ENCODE measurements at places on chromosomes 11 and 22.

- DNase-seq: peak; percentile 14
Measured at GRCh38 chr11:117851106-117851505, 25.4 kb downstream of the FXYD6 start.

DNA sequence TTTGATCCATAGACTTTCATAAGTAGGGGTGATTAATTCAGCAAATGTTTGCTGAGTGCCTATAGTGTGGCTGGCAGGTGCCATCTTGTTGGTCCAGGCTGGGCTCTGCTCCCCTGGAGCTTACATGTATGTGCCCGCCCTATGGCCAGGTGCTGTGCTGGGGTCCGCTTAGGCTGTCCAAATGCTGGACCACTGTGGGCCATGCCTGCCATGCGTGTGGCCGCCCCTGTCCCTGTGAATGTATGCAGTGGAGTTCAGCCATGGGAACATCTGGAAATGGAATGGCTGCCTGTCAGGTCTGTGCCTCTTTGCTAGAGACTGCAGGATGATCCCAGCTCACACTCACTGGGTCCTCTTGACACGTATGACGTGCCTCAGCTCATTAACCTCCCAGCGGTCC lies 594.6 kb downstream of the TBC1D22A start:
- DNase-seq: no peak

DNA sequence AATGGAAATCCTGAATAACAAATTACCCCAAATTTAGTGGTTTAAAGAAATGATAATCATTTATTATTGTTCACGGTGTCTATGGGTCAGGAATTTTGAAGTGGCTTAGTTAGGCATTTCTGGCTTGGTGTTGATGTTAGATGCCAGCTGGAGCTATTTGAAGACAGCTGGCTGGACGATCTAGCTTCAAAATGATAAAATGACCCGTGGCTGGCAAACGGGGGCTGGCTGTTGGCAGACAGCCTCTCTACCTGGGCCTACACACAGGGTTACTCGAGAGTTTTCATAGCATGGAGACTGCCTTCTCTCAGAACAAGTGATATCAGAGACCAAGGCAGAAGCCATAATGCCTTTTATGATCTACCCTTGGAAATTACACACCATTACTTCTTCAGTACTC lies 285.2 kb downstream of the METTL15 start:
- no peak for DNase-seq

- no peak for DNase-seq
Measured at GRCh38 chr11:132022733-132023478, 652.5 kb downstream of the NTM start.

- no peak for DNase-seq
Measured at GRCh38 chr11:34432822-34433221, 5.9 kb upstream of the CAT start.

DNA sequence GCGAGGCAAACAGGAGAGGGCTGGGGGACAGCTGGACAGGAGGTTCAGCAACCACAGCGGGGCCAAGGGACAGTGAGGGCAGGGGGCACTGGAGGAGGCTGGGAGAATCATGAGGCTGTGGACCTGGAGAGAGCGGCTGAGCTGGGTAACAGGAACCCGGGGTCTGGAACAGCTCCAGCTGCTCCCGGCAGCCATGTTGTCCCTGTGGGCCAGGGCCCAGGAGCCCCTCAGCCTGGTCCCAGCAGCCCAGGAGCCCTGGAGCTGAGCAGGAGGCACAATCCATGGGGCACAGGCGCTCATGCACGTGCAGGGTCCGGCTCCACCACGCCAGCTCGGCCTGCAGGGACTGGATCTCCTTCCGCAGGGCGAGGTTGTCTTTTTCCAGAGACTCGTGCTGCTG lies 7.4 kb downstream of the BATF2 start:
- no peak for DNase-seq

DNA sequence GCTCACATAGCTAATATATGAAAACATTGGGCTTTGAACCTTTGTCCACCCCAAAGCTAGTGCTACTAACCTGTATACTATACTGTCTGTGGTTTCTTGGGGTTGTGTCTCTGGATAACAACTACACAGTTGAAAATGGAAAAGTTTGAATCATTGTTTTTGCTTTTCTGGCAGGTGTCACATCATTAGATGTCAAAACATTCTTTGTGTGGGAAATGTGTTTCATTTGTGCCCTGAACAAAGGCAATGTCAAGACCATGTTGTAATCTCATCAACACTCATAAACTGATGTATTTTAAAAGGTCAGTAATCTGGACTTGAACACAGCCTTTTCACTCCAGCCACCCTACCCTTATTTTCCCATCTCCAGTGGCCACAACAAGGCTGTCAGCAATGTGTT lies 16.5 kb downstream of the SYT13 start:
- no peak for DNase-seq

DNA sequence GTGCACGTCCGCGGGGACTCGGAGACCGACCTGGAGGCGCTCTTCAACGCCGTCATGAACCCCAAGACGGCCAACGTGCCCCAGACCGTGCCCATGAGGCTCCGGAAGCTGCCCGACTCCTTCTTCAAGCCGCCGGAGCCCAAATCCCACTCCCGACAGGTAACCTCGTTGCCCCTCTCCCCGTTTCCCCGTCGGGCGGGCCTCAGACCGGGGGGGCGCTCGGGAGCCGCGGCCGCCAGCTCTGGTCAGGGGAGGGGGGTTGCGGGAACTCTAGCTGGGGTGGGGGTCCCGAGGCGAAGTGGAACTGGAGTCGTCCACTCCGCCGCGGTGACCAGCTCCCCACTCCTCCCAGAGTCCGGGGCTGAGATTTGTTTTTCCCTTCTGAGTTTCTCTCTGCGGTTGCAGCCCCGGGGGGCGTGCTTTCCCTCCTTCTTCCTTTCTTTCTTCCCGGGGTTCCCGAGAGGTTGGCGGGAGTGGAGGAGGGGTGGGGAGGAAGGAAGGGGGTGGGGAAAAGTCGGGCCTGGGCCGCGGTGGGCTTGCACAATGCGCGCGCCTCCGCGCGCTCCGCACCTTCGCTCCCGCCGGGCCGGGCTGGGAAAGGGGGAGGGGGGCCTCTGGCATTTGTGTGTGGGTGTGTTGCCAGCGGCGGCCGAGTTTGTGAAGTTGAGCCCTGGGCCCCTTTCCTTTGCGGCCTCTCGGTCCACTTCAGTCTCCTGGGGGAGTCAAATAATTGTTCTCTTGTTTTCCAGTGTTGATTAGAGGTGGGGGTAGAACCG lies 952 bp downstream of the YAP1 start:
- no peak for DNase-seq

DNA sequence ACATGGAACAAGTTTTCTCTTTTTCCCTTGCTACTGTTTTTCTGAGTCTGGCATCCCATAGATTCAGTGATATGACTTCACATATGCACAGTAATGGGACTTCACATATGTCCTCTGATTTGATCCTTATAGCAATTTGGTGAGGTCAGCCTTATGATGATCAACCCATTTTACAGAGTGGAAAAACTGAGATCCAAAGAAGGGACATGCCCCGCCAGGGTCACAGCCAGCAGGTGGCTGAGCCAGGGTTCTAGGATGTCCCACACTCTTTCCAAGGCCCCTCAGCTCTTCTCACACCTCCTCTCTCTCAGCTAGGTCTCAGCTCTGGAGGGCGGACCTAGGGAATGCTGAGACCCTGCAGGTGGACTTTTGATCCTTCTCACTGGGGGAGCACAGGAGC lies 44.3 kb upstream of the CD82 start:
- no peak for DNase-seq

- no peak for DNase-seq
Measured at GRCh38 chr11:71525938-71526495, 1.1 kb upstream of the KRTAP5-7 start.

DNA sequence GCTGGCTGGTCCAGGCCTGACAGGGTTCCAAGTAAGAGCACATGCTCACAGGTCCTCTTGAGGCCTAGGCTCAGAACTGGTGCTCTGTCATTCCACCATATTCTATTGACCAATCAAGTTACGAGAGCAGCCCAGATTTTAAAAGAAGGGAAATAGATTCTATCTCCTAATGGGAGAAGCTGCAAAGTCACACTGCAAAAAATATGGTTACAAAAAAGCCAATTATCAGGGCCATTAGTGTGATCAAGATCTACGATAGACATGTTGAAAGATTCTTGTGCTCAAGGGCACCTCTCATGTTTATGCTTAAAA lies 96.1 kb downstream of the CD44 start:
- DNase-seq: no peak

- DNase-seq: peak; percentile 23
Measured at GRCh38 chr11:105224482-105225253, 85.1 kb upstream of the CARD18 start.

DNA sequence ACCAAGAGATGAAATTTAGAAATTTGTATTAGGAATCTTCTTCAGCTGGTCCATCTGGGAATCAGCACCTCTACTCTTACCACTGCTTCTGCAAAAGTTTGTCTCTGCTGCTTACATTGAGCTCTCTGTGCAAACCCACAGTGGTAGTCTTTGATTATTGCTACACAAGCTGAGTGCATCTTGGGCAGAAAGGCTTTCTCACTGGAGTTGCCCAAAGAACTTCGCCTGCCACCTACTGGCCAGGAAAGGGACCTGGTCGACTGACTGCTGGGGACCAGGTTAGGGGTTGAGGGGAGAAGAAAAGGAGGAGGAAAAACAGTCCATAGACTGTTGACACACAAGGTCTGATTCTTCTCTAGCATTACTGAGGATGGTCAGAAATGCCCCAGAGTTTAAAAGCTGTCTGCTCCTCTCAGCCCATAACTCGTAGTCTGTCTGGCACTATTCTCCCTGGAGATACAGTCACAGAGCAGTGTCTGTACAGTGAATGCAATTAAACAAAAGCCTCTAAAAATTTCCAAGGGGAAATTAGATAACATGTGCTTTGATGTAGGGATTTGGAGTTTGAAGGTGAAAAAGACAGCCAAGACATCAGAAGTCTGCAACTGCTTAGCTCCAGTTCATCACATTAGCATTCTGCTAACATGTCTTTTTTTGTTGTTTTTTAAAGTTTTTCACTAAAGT lies 215.0 kb upstream of the CTSC start:
- DNase-seq: peak; percentile 46

DNA sequence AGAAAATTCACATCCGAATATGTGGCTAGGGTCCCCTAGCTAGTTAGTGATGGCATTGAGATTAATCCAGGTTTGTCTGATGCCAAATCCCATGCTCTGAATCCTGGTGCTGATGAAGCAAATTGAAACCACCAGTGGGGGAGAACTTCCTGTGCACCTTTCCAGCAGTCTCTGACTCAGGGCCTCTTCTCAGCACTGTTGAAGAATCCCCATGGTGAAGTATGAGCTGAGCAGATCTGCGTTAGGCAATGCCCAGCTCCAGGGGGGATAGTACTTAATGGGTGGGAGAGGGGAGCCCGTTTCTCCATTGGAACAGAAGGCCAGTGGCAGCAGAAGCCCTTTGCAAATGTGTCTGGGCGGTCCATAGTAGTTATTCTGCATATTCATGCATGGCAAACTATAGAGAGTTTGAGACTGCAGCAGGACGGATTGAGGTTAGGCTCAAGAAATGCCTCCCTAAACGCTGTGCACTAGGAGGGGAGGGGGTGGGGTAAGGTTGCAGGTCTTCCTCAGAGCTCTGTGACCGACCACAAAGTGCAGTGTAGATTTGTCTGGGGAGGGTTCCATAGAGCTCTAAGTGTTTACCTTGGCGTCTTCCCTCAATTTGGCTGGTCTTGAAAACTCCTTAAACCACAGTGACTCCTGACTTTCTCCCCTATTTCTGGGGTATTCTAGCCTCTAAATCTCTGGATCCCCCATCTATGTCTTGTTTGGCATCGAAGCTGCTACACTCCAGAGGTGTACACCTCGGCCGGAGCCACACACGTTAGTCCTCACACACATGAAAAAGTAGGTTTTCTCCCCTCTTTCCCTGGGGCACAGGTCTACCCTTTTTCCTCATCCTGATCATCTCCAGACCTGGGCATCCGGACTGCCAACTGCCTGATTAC lies 4.8 kb downstream of the POU2F3 start:
- DNase-seq: no peak

GRCh38 chr11:70568814-70569617 lies 170.7 kb downstream of the CTTN start:
- no peak for DNase-seq

GRCh38 chr11:23473782-23474181 lies 613.5 kb upstream of the CCDC179 start:
- no peak for DNase-seq

DNA sequence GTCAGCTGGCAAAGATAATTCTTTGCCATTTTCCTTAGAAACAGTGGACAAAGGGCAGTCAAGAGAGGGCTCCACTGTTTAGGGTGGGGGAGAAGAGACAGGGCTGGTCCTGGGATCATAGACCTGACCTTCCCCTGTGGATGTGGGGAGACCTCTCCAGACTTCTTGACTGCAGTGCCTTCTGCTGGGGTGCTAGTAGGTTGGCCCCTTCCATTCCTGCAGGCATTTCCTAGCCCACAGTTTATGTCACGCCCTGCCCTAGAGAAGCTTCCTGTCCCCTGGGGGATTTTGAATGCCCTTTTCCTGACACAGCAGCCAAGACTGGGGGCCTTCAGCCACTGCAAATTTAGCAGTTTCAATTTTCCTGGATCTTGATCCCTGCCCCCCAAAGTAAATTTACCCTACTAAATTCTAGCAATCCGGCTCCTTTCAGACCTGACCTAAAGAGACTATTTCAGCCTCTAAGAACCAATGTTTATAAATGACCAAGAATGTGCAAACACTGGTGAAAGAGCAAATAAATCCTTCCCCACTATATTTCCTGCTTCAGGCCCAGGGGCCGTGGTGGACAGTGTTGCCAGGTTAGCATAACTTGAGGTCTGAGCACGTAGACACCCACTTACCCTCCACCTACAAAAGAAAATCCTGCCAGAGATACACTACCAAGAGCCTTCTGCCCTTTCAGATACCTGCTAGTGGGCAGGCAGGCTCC lies 58.4 kb downstream of the PPFIBP2 start:
- DNase-seq: no peak

DNA sequence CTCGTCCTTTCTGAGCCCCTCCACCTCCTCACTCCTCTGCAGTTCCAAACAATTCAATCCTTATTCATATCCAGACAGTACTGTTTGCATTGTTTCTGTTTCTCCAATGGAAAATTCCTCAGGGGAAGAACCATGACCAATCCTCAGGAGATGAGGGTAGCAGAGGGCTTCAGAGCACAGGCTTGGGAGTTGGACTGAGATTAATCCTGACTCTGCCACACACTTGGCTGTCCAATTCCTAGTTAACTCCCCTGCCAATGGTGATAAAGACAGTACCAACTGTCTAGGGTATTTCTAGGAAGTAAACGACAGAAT lies 58.0 kb downstream of the MICAL3 start:
- no peak for DNase-seq

- peak; percentile 20 for DNase-seq
Measured at GRCh38 chr22:40855071-40855978, 1.1 kb downstream of the ST13 start.

GRCh38 chr11:15737320-15737719 lies 619.0 kb downstream of the SOX6 start:
- DNase-seq: no peak

- DNase-seq: no peak
Measured at GRCh38 chr11:93490996-93491618, 52.1 kb downstream of the SMCO4 start.

Measured in RPMI8226 (cell line).